Activated CD4-positive, alpha-beta T cell treated with anti-CD3 and anti-CD28 coated beads, Interleukin-2, Interleukin-6, amounts not matched to agents 100 ng/mL and 50 ng/mL, durations not matched to agents 16 hours and 8 hours (primary cell): ENCODE measurements at places on chromosomes 4 and X.

DNA sequence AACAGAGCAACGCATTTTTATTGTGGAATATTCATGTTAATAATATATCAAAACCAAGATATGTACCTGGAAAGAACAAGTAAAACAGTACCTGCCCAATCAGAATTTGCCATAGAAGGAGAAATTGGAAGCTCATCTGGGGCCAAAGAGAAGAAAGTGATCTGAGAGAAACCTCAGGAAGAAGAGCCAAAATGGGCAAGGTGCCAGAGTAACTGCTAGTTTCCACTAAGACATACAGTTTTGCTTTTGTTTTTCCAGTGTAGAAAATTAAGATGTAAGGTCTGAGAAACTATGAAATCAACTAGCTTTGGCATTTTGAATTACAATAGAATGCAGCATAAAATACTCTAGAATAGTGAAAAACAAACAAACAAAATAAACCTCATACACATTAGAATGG, 2201.2 kb downstream of the ARAP2 start:
- DNase-seq: no peak

DNA sequence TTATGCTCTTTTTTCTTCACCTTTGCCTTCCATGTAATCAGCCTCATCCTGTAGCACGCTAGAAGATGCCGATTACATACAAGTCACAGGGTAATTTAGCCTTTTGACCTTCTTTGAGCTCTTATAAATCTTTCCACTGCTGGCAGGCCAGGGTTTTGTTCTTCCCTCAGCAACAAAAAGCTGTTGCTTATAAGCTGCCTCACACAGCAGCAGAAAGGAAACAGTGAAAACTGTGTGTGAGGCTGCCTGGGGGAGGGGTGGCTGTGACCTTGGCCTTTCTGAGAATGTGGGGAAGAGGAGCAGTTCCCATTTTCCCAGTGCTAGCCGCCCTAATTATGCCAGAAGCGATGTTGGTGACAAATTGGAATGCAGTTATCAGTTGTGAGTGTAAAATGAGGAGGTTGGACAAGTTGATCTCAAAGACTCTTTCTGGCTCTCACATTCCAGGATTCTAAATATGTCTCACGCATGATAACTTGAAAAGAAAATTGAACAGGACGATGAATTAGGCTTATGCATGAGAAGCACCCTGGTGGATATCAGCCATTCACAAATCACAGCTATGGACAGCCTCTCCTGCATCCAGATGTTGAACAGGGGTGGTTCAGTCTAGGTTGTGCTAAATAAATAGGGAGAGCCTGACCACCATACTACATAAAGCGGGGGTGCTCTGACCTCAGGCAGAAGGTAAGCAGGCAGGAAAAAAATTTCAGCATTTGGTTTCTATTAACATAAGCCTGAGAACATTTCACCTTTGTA, 25.7 kb downstream of the SLITRK2 start:
- DNase-seq: no peak

DNA sequence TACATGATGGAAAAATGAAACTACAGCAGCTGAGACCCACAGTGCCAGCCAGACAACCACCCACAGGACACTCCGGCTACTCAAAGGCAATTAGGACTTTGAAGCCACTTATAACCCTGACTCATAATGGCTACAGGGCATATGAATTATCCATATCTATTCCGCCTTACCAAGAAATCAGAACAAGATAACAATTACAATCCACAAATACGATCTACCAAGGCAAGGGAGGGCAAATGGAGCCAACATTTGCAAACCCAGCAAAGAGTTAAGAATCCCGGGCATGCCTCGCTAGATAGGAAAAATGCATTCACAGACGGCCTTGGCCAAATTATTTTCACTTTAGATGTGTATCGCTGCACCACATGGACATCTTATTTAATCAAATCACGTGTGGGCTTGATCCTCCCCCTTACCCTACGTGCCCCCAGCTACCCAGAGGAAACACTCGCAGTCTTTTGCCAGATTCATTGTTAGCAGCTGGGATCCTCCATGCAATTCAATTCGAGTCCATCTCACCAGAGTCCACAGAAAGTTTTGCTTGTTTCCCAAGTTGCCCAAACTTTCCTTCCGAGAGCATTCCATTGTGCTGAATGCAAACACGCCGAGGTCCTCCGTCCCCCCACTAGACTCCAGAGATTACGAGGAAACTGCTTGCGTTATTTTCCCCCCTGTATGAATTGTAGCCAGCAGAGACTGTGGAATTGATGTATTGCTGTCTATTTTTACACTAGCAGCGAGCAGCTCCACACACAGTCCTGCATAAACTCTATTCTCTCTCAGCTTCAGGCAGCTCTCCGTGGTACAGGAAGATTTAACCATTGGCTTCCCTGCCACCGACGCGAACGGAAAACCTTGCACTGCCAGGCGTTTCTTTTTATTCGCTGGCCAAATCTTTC, 1.2 kb downstream of the PPARGC1A start:
- DNase-seq: no peak

GRCh38 chr4:27055221-27055760, 194.7 kb downstream of the STIM2 start:
- DNase-seq: no peak

- DNase-seq: no peak
Observed at GRCh38 chr4:10811991-10812390, 127.4 kb upstream of the CLNK start.

DNA sequence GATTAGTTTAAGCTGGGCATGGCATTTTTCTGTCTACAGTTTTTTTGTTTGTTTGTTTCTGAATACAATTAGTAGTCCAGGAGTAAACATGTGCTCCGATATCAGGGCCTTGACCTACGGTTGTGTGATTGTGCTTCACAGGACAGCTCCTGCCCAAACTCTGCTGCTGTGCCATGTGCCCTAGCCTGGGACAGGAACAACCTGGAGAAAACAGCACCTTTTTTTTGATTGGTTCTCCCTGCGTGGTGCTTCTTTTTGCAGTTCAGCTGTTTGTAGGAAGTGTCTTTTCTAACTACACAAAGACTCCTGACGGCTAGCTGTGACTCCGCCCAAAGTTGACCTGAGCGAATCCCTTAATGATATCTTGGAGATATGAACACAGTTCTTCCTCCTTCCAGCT, 158.8 kb downstream of the ATP10D start:
- no peak for DNase-seq

GRCh38 chrX:110847334-110847733, 51.7 kb upstream of the CHRDL1 start:
- DNase-seq: peak; percentile 68

DNA sequence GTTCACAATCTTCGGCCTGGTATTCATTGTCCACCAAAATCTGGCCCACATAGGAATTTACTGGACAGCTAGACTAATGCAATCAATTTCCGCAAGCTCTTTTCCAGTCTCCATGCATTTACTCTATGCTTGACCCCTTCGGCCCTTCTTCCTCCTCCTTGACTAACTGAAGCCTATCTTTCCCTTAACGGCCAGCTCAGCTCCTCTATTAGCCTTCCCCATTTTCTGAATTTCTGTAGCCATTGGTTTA, 1.2 kb upstream of the PHKA2 start:
- no peak for DNase-seq
